Stimulated activated CD4-positive, alpha-beta T cell treated with anti-CD3 and anti-CD28 coated beads, Interleukin-4, amount 100 ng/mL, for 24 hours (primary cell): ENCODE measurements at places on chromosomes 12 and 14.

GRCh38 chr12:77837876-77838291 is 7.2 kb downstream of the NAV3 start:
- DNase-seq, result no peak

DNA sequence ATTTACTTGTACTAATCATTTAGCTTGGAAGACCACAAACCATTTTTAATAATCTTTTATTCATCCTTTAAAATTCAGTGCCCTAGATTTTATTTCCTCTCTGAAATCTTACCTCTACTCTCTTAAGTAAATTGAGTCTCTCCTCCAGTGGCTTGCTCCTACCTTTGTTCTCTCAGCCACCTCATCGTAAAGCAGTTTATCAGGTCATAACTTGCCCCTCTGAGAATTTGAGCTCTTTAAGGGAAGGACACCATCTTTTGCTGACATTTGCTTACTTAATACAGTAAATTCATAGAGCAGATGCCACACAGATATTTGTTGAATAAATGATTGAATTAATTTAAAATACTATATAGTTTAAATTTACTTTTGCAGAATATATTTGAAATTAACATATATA is 794.3 kb downstream of the C12orf50 start:
- no peak for DNase-seq

GRCh38 chr14:54564868-54565784 is 1.8 kb upstream of the SAMD4A start:
- peak; percentile 50 for DNase-seq

DNA sequence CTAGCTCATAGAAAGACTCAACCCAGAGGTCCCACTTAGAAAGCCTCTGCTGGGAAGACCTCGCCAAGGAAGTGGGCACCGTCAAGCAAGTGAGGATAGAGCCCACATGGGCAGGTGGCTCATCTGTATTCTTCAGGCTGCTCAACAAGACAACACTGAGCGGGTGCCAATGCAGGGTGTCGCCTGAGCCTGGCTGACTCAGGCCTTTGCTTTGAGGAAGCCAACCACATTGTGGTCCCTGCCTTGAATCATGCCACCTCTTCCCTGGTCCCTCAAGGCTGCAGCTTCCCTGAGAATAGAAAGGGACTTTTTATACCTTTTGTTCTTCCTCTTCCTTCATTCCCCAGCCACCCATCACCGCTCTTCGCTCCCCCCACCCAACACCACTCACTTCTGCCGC is 2.1 kb upstream of the RNASE13 start:
- no peak for DNase-seq

DNA sequence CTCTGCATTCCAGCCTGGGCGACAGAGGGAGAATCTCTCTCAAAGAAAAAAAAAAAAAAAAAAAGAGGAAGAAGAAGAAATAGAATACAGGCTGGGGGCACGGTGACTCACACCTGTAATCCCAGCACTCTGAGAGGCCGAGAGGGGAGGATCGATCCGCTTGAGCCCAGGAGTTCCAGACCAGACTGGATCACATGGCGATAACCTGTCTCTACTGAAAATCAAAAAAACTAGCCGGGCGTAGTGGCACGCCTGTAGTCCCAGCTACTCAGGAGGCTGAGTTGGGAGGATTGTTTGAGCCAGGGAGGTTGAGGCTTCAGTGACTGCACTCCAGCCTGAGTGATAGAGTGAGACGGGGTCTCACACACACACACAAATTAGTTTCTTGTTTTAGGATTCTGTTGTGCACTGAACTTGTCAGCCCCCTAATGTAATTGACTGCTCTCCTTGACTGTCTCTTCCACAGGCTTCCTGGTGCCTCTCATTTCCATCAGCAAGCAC is 963 bp upstream of the TINF2 start:
- DNase-seq, result no peak

DNA sequence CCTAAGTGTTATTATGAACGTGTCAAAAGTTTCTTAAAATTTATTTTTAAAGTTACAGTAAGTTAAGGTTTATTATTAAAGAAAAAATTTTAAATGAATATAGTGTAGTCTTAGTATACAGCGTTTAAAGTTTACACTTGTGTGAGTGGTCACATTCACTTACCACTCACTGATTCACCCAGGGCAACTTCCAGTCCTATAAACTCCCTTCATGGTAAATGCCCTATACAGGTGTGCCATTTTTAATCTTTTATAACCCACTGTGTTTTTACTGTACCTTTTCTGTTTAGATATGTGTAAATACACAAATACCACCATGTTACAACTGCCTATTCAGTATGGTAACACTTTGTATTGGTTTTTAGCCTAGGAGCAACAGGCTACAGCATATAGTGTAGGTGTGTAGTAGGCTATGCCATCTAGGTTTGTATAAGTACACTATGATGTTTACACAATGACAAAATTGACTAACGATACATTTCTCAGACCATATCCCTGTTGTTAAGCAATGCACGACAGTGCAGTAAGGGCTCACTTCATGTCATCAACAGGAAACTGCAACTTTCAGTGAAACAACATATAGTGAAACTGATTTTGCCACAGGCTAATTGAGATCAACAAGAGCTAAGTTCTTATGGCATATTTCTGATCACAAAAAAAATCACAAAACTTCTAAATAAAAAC is 112.0 kb upstream of the TMCC3 start:
- no peak for DNase-seq

DNA sequence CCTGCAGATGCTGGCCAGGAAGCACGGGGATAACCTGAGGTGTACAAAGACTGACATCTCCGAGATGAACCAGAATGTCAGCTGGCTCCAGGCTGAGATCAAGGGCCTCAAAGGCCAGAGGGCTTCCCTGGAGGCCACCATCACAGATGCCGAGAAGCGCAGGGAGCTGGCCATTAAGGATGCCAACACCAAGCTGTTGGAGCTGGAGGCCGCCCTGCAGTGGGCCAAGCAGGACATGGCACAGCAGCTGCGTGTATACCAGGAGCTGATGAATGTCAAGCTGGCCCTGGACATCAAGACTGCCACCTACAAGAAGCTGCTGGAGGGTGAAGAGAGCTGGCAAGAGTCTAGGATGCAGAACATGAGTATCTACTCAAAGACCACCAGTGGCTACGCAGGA is 380.0 kb upstream of the USP15 start:
- DNase-seq, result no peak

GRCh38 chr12:57623811-57624390 is 9.1 kb downstream of the B4GALNT1 start:
- no peak for DNase-seq

DNA sequence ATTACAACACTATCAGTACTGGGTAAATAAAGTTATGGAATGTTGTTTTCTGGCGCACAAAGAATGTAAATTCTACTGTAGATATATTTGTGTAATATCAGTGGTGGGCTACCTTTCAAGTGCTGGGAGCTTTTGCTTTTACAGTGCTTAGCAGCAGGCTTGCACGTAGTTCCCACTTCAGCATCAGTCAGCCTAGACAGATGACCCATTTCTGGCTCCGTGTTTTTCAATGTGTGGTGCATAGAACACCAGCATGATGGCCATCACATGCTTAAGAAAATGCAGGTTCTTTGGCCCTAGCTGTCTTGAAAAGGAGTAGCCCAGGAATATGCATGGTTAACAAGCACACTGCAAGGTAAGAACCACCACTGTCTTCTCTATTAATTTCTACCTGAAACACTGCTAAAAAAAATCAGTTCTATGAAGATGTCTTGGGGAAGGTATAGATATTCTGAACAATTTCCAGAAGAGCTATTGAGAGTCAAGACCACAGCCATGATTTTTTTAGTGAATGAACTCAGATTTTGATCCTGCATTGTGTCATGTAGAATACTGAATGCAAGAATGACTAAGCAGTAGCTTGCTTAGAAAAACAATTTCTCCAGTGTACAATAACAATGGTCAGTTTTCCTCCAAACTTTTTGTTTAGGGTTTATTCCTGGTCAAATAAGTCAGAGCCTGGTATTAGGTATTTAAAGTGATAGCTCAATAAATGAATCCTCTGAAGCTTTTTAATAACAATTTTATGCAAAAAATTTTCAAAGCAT is 195.7 kb downstream of the AKAP6 start:
- no peak for DNase-seq

DNA sequence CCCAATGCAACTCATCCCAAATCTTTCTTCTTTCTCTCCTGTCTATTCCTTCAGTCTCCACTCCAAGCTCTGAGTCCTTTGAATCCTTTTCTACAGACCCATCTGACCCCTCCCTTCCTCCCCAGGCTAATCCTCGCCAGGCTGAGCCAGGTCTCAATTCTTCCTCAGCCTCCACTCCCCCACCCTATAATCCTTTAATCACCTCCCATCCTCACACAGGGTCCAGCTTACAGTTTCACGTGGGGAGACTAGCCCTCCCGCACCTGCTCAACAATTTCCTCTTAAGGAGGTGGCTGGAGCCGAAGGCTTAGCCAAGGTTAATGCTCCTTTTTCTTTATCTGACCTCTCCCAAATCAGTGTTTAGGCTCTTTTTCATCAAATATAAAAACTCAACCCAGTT is 63.8 kb downstream of the MOK start:
- no peak for DNase-seq

DNA sequence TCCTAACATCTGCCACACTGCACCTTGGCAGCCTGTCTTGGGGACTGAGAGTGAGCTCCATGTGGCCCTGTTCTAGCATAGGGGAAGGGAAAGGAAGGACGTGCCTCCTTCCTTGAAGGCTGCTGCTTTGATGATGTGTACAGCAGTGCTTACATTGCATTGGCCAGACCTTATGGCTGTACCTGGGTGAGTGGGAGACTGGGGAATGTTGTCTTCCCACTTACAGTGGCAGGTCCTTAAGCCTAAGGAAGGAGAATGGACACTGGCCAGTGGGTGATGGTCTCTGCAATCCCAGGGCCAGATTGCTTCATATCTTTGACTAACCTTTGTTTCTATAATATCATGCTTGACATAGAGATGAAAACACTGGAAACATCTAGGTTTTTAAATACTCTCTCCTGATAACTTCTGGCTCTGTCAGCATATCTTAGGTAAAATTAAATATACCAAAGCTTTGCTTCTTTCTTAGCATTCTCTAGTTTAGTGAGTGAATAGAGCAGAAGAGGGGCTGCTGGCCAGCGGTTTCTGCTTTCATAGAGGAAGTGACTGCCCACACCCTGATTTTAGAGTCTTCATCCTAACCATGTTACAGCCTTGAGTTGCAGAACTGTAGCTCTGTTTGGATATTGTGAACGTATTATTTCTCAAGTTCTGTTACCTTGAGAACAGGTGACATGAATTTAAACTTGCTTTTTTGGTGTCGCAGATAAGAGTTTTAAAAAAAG is 27.2 kb downstream of the KLC1 start:
- no peak for DNase-seq

DNA sequence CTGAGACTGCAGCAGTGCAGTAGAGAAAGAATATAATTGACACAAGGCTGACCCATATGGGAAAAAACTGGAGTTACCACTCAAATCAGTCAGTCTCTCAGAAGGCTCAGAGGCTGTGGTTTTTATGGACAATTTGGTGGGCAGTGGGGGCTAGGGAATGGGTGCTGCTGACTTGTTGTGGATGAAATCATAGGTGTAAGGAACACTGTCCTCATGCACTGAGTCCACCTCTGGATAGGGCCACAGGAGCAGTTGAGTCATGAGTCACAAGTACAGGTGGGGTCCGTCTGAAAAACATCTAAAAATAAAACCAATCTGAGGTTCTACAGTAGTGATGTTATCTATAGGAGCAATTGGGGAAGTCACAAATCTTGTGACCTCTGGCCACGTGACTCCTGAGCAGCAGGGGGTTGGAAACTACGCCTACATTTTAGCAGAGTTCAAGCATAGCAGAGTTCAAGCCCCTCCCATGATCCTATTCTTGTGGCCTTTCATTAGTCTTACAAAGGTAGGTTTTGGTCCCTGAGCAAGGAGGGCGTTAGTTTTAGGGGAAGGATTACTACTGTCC is 18.1 kb upstream of the SGPP1 start:
- no peak for DNase-seq

GRCh38 chr14:88746052-88746451 is 46.7 kb downstream of the EML5 start:
- DNase-seq, result no peak

- no peak for DNase-seq
These were observed 152.3 kb downstream of the ATXN7L3B start for GRCh38 chr12:74689929-74690328.

DNA sequence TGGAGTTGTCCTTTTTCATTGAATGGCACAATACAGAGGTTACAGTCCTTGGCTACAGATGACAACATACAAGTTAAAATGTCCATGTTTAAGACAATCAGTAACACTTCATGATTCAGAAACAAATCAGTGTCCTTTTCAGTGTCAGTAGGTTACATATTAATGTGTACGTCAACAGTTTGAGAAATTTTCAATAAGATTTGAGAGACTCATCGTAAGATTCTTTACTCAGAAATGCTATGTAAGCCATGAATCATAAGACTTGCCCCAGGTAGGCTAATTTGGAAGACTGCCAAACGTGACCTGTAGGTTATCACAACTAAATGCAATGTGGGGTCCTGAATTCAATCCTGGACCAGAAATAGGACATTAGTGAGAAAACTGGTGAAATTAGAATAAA is 3.5 kb downstream of the RDH12 start:
- no peak for DNase-seq

GRCh38 chr14:99116741-99117295 is 155.2 kb downstream of the BCL11B start:
- DNase-seq, result no peak

GRCh38 chr14:102655137-102655536 is 62.7 kb downstream of the RCOR1 start:
- DNase-seq, result no peak

DNA sequence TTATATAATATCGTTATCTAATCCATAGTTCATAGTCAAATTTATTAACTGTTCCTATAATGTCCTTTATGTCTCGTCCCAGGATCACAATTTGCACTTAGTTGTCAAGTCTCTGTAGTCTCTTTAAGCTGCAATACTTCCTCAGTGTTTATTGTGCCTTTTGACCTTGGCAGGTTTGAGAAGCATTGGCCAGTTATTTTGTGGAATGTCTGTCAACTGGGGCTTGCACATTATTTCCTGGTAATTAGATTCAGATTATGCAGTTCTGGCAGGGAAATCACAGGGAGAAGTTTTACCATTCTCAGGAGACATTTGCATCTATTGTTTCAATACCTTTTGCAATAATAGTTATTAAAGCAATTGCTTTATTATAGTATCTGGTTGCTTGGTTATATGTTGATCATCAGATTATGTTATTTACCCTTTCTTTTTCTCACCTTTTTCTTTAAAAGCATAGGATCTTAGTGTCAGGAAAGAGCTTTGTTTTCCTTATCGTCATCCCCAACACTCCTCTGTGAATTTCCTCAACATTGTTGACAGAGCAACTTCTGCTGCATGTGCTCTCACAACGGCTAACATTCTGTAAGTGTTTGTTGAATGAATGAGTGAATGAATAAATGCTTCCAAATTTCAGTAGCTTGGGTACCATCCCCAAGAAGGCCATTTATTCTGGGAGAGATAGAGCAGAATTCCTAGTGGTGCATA is 3.7 kb upstream of the ART4 start:
- DNase-seq, result no peak
